ENCODE measurements at places on chromosomes 6 and 20. TPM values are rescaled to one million over a fixed set of nuclear protein-coding genes. Genes with fewer than 3 reads are reported as not detected.
A peak's percentile ranks its signal among the peaks of the same experiment; 100 is the strongest.

DNA sequence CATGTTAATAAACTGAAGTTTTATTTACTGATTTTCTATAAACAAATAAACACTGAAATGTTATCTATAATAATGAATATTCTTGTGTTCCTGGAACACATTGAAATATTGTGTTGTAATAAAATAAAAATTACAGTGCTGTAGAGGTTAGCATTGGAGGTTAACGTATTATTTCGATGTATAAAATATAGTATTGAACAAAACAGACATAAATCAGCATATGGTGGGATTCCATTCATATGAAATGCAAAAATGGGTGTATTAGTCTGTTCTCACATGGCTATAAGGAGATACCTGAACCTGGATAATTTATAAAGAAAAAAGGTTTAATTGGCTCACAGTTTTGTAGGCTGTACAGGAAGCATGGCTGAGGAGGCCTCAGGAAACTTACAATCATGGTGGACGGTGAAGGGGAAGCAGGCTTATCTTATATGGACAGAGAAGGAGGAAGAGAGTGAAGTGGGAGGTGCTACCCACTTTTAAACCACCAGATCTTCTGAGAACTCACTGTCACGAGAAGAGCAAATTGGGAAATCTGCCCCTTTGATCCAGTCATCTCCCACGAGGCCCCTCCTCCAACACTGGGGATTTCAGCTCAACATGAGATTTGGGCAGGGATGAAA lies 24.6 kb upstream of the BMP6 start:
- DNase-seq, result no peak

- DNase-seq, result peak; percentile 25
These were observed 39.7 kb downstream of the PREP start for GRCh38 chr6:105363100-105363754.

GRCh38 chr20:31824554-31825313 lies 5.6 kb downstream of the MYLK2 start:
- DNase-seq, result no peak

The ZNF165 gene
- 0.09 TPM for total RNA-seq
